ENCODE measurements at places on chromosomes 2 and 18.
A peak's percentile ranks its signal among the peaks of the same experiment; 100 is the strongest.

DNA sequence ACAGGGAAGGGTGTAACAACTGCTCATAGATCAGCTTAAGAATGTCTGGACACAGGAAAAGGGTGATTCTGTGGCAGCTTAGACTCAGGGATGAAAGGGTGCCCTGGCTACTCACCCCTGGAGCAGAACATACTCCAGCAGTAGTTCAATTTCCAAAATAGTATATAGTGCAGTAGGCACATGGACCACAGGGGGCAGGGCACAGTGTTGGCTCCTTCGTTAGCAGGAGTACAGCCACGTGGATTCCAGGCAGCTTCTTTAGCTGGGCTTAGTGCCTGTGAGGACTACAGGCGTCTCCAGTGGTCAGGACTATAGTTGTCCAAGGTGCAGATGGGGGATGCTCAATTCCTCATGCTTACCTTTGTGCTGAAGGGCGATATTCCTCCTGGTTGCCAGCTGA, 277.5 kb upstream of the DDX18 start:
- no peak for DNase-seq

- no peak for DNase-seq
Measured at GRCh38 chr2:49207204-49207603, 52.9 kb upstream of the FSHR start.

GRCh38 chr2:45698554-45698953, 47.1 kb downstream of the PRKCE start:
- DNase-seq: no peak

DNA sequence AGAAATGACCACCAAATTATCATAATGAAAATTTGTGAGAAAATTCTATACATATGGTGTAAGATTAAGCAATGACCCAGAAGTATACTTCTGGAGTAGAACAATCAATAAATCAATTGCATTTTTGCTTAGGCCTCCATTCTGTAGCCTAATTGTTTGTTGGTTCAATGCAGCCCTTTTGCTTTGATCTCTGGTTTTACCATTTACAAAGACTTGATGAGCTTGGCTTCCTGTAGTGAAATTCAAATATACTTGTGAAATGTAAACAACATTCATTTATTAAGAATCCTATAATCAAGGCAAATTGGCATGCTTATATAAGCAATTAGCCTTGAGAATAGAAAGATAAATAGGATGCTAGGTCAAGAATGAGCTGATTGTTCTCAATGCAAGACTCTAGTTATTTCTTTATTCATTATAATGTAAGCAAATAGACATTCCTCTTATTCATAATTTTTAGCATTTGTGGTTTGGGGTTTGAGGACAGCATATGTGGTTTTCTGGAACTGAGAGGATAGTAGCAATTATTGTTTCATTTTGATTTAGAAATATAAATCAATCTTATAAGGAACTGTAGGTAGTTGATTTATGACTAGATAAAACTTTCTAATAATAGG, 9.7 kb downstream of the FMNL2 start:
- DNase-seq: no peak

DNA sequence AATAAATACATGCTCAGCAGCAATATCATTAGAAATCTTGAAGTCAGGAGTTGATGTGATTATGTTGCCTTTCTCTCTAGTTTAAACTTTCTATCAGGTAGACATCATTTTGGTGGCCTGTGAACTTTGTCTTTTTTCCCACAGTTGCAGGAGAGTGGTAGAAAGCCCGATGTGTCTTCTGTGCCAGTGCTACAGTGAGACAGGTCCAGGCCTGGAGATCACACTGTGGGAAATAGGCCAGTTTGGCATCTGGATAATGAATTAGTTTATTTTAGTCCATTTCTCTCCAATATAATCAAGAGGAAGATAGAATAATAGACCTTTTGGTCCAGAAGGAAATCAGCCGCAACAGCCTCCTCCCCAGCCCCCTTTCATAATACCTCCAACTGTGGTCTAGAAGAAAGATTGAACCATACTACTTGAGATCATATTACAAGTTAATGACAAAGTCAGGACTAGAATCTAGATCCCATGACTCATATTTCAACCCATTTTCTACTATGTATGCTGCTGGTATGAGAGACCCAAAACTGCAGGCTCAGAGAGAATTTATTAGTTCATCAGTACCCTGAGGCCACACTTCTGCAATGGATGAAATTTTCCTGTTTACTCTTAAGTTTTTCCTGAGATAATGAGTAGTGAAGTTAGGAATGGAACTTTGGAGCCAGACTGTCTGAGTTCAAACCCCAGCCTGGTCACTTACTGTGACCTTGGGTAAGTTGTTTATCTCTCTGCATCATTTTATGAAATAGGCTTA, 20.6 kb downstream of the KCMF1 start:
- peak; percentile 93 for DNase-seq

- no peak for DNase-seq
Measured at GRCh38 chr18:48306838-48307237, 102.3 kb downstream of the ZBTB7C start.

- DNase-seq: no peak
Measured at GRCh38 chr2:75548036-75548573, 12.6 kb downstream of the EVA1A start.

DNA sequence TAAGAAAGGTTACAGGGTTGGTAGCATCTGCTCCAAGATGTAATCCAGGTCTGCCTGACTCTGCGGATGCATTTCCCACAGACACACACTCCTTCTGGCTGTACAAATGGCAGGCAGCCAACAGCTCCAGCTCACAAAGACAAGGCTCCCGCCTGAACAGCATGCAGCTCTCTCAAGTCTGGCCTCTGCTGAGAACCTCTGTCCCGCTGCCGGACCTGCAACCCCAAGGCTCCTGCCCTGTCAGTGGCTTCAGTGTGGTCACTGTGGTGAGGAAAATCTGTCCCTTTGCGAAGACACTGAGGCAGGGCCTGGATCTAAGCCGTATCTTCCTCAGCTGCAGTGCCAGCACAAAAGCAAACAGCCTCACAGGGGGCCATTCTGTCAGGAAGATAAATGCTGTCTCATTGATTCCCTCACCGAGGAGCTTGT, 469.3 kb upstream of the MEX3C start:
- no peak for DNase-seq

DNA sequence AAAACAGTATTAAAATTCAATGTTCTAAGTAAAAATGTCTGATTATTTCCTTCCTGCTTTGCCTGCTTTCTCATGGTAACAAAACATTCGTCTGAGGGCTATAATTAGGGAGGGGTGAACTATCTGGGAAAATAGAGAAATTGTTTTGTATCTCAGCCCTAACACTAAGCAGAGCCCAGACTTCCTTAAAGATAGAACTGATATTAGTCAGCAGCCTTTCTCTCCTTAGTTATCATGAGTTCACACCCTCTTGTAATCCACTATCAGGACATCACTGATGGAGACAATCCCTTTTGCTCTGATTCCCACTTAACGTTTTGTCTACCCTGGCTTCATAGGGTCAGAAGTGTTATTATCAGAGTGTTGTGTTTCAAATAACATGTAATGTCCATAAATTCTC, 701.1 kb upstream of the ZEB2 start:
- DNase-seq: no peak

- DNase-seq: no peak
Measured at GRCh38 chr18:26005950-26006349, 84.5 kb downstream of the SS18 start.

GRCh38 chr2:113876503-113877387, 13.1 kb upstream of the ACTR3 start:
- DNase-seq: no peak

- no peak for DNase-seq
Measured at GRCh38 chr18:45321520-45321919, 293.8 kb upstream of the SLC14A2 start.

DNA sequence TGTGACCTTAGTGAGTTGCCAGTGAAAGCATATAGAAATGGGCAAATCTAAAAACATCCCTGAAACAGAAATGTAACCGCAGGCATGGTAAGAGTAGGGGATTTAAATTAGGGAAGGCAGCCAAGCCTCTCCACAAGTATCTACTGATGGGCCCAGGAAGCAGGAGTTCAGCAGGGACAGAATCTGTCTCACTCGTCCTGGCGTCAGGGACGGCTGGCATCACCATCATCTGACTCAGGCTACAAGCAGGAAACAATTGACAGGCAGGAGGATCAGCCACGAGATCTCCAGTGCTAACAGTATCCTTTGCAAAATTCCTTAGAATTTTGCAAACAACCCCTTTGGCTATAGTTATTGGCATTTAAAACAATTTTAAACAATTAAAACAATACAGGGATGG, 61.3 kb downstream of the SMAD4 start:
- no peak for DNase-seq

GRCh38 chr2:157321466-157321865, 4.2 kb downstream of the ERMN start:
- no peak for DNase-seq

Measured in HFF-Myc (cell line).